Activated T-helper 9 cell treated with anti-CD3 and anti-CD28 coated beads, Interleukin-2, amount 50 U/mL, for 16 hours (primary cell): ENCODE measurements at places on chromosomes 2 and 18.

DNA sequence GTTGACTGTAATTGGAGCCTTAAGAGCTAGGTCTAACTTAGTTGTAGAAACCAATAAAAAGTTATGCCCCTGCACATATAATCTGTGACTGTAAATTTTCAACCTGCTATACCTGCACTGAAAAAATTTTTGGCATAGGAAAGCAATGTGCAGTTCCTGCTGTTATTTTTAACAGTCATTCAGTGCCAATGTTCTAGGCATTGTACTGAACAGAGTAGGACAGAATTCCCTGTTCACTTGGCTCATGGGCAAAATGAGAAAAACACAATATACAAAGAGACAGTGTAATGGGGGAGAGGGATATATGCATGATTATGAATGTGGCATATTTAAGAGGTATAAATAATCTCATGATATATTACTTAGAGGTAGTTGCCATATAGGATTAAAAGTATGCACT is 458.0 kb downstream of the TGIF1 start:
- no peak for DNase-seq

DNA sequence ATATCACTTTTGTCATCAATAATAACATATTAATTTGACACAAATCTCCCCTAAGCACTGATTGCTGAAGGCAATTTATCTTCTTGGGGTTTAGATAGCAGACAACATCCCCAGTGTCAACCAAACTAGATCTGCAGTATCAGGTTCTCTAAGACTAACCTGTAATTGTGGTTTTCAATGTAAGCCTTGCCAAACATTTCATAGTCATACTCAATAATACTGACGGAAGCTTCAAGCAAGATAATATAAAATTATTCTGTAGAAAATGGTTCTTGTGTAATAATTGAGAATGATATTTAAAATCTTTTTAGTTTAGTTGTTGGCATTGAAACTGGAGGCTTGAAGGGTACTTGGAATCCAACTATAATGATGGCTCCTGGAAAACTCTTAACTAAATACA is 186.3 kb downstream of the RIT2 start:
- no peak for DNase-seq

GRCh38 chr2:99827296-99827999 is 314.9 kb downstream of the AFF3 start:
- DNase-seq, result no peak

DNA sequence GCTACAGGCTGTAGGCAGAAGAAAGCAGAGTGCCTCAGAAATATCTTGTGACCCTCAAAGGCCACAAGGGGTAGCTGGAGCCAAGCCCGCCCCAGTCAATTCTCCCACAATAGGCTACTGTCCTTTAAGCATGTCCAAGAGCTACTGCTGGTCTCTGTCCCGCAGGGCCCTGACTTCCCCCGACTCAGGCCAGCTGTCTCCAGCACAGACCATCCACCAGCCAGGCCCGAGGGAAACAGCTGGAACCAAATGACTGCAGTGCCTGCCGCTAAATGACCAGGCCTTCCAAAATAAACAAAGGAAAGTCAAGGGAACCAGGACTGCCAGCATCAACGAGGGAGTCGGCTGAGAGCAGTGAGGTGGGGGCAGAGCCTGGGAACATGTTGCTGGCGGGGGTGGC is 36.7 kb downstream of the MCFD2 start:
- no peak for DNase-seq

- no peak for DNase-seq
Observed at GRCh38 chr2:158756976-158757375, 38.1 kb upstream of the DAPL1 start.

DNA sequence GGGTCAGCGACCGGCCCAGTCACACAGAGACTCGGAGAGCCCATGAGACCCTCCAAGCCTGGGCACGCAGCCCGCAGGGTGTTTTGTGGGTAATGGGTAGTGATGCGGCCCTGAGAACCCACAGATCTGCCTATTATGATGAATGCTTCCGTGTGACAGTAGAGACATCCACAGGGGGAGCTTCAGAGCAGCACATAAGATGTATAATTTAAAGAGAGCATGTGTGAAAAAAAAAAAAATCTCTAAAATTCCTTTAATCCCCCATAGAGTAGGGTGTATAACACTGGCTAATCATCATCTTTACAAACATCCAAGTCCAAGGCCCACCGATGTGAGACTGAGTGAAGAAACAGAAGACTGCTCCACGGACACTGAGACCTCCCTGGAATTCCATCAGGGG is 34.6 kb downstream of the BIN1 start:
- no peak for DNase-seq

DNA sequence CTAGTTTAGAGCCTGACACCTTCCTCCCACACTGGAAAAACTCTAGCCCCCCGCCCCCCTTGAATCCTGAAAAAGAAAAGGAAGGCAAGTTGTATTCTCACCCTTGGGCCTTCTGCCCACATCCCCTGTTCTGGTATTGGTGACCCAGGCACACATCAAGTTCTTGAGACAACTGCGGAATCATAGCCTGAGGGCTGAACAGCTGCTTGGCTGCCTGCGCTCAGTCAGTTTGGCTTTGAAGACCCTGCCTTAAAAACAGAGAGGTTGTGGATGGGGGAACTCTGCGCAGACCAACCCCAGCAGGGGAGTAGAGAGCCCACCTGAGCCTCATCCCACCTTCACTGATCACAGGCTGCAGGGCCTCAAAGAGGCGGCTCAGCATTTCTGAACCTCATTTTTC is 229.2 kb downstream of the ANAPC1 start:
- DNase-seq, result no peak

DNA sequence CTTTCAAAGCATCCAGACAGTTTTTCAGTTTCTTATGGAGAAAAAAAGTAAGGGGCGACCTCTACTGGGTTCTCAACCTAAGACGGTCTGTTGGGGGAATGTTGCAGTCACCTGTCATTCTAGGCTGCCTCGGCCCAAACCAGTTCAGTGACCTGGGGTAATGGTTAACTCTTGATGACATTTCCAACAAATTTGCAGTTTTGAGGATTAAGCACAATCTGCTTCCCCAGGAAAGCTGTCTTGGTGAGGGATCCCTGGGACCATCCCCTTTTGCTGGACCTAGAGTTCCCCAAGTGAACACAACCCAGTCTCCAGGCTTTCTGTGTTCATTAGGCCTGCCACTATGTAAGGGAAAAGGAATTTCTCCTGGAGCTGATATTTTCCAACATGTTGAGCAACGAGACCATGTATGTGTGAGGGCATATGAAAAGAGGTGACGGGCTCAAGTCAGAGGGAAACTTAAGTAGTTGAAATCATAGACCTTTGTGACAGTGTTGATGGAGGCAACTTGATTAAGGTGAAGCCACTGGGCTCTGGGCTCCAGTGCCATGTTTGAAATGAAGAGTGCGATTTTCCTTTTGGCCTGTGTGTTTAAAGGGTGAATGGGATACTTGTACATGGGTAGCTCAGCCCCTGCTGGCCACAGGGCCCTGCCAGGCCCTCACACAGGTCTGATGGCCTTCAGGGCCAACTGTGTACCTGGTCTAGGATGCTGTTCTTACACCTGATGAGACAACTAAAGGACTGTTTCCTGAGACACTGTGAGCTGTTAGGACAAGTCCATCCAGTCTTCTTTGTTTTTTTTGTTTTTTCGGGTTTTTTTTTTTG is 27.0 kb downstream of the FOSL2 start:
- DNase-seq, result no peak
